Fibroblast of lung (primary cell): ENCODE measurements at places on chromosomes 13 and 19.

GRCh38 chr13:99653526-99653925 is 152.3 kb downstream of the TM9SF2 start:
- no peak for DNase-seq

DNA sequence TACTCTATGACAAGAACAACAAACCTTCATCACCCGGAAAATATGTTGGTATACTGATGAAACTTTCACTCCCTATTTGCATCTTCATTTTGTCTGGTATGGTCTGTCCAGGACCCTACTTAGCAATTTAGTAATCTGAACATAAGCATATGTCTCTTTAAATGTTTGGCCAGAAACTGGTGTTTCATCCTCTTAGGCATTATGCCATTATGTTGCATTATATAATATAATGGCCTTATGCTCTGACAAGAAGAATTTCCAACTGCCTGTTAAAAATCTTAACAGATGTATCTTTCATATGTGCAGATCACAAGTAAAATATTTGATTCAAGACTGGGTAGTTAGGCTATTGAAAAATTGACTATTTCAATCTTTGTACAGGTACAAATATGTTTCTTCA is 610.6 kb upstream of the PRR20A start:
- no peak for DNase-seq

GRCh38 chr13:79847882-79848592 is 367.1 kb downstream of the NDFIP2 start:
- DNase-seq, result no peak

- no peak for DNase-seq
These were observed 81.9 kb downstream of the TUBGCP3 start for GRCh38 chr13:112506046-112506445.

- no peak for DNase-seq
These were observed 194.5 kb upstream of the RNF113B start for GRCh38 chr13:98371516-98372023.

DNA sequence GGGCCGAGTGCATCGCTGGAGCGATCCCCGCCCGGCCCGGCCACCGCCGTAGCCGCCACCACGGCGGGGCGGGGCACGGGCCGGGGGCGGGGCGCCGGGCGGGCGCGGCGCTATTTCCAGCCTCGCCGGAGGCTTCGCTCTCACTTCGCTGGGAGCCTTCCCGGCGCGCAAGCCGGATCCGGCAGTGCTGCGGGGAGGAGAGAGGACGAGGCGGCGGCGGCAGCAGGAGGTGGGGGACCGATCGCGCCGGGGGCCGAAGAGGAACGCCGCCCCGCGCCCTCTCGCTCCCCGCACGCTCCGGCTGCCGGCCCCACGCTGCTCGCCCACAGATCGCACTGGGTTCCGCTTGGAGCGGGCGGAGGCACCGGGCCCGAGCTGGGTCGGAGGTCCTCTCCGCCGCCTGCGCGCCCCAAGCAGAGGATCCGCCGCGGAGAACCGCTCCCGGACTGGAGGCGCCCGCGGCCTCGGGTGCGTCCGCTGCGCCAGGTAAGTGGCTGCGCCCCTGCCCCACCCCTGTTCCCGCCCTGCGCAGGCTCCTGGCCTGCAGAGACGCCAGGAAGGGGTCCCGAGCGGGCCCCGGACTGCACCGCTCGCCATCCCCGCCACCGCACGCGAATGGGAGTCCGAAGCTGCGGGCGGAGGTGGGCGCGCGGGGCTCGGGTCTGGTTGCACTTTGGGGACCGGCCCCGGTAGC is at the start of gene CHST8:
TSS of gene CHST8 (plus strand) at position 143 of the 694 bp plus-strand sequence. CDS start 67,309 bp downstream, outside the sequence.
- DNase-seq, result no peak

DNA sequence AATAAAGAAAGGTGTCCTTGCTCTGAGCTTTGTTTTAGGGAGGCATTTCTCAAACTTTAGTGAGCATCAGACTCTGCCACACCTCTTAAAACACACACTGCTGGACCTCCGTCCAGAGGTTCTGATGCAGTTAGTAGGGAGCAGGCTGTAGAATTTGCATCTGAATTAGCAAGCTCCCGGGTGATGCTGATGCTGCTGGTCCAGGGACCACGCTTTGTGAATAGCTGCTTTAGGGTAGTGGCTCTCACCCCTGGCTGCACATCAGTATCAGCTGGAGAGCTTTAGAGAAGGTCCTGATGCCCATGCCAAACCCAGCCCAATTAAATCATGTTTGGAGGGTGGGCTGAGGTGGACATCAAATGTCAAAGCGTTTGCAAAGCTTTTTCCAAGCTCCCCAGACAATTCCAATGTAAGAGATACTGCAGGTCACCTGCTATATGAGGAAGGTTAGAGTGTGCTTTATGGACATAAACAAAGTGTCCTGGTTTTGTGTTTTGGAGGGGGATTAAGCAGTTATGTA is 3.6 kb downstream of the HTR2A start:
- no peak for DNase-seq

GRCh38 chr13:49253310-49253709 is 5.6 kb downstream of the CDADC1 start:
- no peak for DNase-seq

GRCh38 chr19:45244133-45244794 is 943 bp downstream of the EXOC3L2 start:
- DNase-seq, result no peak

GRCh38 chr13:44218501-44219240 is 155.0 kb upstream of the SERP2 start:
- peak; percentile 46 for DNase-seq

GRCh38 chr19:51573331-51573730 is 2.2 kb downstream of the ZNF175 start:
- DNase-seq, result no peak

- DNase-seq, result no peak
These were observed 52.7 kb downstream of the TRPM4 start for GRCh38 chr19:49210108-49210900.

GRCh38 chr13:44903574-44903985 is 85.7 kb downstream of the NUFIP1 start:
- DNase-seq, result peak; percentile 94

- DNase-seq, result no peak
These were observed 7.3 kb upstream of the KCTD15 start for GRCh38 chr19:33789344-33789743.

GRCh38 chr13:111908361-111908760 is 158.6 kb upstream of the SOX1 start:
- DNase-seq, result no peak

DNA sequence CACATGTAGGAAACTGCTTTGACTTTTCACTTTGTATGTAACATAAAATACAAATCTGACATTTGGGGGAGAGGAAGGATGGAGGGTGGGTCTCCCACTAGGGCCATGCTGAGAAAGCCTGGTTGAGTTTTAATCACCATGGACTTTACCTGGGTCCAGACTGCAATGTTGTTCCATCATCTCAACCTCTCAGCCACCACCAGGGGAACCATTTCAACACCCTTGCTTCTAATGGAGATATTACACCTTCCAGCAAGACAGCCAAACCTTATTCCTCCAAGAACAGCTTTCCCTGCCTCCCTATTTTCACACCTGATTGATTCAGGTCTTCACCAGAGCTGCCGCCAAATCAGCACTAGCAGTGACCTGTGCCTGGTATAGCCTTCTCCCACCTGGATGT is 56.0 kb downstream of the ZAR1L start:
- no peak for DNase-seq

DNA sequence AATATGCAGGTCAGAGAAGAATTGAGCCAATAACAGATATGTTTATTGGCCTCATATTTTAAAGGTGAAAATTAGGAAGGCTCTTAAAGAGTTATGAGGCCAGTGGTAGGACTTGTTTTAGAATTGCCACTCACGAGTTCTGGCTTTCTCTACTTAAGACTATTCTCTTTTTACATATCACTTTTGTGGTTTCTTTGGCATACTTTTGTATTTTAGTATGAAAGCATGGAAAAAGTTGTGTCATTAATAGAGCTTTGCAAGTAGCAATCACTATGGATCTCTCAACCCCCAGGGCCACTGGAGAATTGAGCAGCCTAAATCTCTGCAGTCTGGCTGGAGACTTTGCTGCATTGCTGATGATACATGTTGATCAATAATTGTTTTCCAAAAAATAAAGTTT is 64.6 kb upstream of the SOX21 start:
- no peak for DNase-seq
